CD4-positive, alpha-beta T cell treated with Interferon gamma for 1 hour (primary cell): ENCODE measurements at places on chromosomes 5 and 9.

DNA sequence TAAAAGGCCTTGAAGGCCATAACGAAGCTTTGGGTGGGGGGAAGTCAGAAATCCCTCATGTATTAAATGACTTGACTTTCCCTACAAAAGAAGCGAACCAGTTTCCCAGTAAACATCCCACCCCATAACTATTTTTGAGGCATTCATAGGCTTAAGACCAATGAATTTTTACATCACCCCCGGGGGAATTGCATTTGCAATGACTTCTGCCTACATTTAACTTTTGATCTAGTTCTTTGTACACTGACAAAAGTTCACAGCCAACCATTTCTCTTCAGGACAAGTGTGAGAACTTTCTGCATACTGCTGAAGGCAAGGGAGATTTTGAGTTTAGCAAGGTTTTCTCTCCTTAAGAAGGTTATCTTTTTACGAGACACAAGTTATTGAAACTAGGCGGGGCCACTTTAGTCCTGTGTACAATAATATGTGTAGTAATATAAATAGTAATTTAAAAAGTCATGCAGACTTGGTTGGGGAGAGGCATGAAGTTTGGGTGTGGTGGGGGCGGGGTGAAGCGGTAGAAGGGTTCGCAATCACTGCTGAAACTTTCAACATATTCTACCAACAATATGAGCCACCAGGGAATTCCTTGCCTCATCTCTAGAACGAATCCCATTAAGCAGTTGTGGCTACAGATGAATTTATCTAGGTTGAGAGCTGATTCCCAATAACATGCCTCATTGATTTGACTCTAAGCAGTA is 2.5 kb downstream of the TJP2 start:
- DNase-seq, result no peak

GRCh38 chr9:71763832-71764231 is 4.5 kb downstream of the CEMIP2 start:
- DNase-seq, result no peak

- no peak for DNase-seq
Observed at GRCh38 chr9:130473566-130473965, 28.8 kb downstream of the ASS1 start.

- DNase-seq, result no peak
Observed at GRCh38 chr5:62260513-62260912, 45.5 kb upstream of the KIF2A start.

GRCh38 chr5:166768536-166768935 is 1522.9 kb upstream of the WWC1 start:
- no peak for DNase-seq

- no peak for DNase-seq
Observed at GRCh38 chr5:140111859-140112551, 1.9 kb upstream of the PURA start.

- DNase-seq, result no peak
Observed at GRCh38 chr5:95697781-95698681, 15.2 kb upstream of the SPATA9 start.

DNA sequence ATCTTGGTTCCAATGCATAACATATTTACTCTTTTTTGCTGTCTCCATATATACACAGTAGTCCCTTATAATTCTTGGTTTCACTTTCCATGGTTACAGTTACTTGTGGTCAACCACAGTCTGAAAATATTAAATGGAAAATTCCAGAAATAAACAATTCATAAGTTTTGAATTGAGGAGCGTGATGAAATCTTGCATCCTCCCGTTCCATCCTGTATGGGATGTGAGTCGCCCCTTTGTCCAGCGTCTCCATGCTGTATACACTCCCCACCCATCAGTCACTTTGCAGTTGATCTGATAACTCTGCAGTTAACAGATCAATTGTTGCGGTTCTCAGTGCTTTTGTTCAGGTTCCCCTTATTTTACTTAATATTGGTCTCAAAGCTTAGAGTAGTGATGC is 11.5 kb upstream of the FAF2 start:
- no peak for DNase-seq

DNA sequence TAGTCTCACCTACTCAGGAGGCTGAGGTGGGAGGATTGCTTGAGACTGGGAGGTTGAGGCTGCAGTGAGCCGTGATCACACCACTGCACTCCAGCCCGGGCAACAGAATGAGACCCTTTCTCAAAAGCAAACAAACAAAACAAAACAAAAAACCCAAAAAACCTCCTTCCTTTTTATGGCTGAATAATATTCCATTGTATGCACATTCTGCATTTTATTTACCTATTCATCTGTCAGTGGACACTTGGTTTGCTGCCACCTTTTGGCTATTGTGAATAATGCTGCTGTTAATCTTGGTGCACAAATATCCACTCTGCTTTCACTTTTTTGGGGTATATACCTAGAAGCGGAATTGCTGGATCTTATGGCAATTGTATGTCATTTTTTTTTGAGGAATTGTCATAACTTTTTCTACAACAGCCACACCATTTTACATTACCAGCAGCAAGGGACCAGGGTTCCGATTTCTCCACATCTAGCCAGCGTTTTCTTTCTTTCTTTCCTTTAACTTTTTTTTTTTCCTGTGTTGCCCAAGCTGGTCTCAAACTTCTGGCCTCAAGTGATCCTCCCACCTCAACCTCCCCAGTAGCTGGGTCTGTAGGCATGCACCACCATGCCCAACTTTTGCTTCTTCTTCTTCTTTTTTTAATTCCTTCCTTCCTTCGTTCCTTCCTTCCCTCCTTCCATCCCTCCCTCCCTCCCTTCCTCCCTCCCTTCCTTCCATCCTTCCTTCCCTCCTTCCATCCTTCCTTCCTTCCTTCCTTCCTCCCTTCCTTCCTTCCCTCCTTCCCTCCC is 30.6 kb downstream of the NKX2-5 start:
- DNase-seq, result no peak

DNA sequence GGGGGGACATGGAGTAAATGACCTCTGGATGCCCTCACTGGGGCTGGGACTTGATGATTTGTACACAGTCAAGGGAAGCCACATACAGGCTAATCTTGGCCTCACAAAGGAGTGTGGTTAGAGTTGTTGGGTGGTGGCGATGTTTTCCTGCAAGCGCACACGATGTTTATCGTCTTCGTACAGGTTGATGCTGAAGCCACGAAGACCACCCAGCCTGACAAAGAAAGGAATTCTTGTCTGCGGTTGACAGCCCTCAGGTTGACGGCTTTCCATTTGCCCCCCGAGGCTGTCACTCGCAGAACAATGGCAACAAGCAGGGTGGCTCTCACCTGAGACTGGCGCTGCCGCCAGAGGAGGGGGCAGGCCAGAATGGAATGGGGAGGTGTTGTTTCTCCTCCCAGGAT is 14.1 kb upstream of the XPA start:
- no peak for DNase-seq

DNA sequence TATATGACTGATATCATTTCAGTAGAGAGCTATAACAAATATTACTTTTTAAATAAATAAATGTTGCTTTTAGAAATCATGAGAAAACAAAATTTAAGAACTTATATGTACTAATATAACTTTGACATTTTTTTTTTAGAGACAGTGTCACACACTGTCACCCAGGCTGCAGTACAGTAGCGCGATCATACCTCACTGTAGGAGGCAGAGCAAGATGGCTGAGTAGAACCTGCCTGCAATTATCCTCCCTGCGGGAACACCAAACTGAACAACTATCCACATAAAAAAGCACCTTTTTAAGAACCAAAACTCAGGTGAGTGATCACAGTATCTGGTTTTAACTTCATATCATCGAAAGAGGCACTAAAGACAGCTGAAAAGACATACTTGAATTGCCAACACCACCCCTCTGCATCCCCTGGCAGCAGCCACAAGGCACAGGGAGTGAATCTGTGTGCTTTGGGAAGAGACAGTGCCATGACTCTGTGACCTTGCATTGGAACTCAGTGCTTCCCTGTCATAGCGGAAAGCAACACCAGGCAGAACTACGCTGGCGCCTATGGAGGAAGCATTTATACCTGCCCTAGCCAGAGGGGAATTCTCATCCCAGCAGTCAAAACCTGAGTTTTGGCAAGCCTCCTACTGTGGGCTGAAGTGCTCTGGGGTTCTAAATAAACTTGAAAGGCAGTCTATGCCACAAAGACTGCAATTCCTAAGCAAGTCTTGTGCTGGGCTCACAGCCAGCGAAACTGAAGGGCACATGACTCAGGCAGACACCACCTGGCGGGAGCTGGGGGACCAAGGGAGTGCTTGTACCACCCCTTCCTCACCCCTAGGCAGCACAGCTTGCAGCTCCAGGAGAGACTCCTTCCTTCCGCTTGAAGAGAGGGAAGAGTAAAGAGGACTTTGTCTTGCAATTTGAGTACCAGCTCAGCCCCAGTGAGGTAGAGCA is 142.7 kb downstream of the FBXL17 start:
- DNase-seq, result no peak

DNA sequence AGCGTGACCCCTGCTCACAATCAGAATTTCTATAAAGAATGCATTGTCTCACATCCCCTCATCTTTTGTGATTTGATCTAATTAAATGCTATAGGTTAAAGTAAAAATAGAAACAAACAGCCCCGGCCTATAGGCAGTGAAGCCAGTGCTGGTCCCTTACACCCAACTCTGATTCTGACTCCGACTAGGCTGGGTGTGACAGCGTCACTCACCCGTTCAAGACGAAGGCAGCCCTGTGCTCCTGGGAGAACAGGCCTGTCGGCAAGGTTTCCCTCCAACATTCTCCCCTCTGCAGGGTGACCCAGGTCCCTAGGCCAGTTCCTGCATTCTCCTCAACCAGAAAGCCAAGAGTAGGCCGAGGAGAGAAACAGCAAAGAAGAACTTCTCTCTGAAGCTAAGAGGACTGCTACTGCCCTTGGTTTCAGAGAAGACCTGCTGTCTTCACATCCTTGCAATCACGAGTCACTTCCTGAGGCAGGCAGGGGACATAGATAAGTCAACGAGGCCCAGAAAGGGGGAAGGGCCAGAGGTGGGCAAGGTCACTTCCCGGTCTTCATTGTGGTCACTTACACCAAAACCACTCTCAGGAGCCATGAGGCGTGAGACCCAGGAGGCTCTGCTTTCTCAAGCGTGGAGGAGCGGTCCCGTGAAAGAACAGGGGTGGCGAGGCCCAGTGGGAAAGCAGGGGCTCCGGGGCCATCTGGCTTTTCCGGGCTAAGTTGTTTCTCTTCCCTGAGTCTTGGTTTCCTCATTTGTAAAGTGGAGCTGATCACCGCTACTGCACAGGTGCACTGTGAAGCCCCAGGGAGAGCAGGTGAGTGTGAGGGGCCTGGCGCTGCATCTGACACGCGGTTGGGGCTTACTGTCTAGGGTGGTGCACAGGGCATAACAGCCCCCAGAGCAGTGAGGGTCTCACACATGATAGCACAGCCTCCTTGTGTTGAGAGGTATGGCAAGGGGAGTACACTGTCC is 200.8 kb downstream of the CRB2 start:
- DNase-seq, result no peak

DNA sequence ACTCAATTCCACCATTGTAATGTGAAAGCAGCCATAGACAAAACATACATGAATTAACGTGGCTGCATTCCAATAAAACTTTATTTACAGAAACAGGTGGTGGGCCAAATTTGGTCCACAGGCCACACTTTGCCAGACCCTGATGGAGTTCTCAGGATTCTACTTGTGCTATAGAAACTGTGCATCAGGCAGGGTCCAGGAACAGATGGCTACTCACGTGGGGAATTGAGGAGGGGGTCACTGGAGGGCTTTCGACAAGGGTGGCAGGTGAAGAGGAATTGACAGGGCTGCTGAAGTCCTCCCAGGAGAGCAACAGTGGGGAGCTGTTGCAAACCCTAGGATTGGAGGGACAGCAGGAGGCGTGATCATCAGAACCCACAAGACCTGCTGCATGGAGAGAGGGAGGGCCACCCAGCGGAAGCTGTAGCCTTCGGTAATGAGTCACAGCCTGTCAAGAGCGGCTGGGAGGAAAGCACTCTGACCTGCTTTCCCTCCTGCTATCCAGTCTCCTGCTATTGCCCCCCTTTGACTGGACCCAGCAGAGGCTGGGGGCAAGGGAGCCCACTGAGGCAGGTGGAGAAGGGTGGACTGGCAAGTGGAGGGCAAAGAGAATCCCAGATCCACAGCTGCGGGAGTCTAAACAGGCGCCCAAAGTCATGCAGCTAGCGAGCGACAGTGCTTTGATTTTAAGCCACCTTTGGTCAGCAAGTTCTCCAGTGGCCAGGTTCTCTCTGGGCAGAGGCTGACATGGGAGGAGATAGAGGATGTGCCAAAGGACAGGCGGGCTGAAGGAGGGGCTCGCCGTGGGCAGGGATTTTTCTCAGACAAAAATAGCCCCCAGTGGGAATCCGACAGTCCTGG is 138.3 kb upstream of the SMIM23 start:
- no peak for DNase-seq

DNA sequence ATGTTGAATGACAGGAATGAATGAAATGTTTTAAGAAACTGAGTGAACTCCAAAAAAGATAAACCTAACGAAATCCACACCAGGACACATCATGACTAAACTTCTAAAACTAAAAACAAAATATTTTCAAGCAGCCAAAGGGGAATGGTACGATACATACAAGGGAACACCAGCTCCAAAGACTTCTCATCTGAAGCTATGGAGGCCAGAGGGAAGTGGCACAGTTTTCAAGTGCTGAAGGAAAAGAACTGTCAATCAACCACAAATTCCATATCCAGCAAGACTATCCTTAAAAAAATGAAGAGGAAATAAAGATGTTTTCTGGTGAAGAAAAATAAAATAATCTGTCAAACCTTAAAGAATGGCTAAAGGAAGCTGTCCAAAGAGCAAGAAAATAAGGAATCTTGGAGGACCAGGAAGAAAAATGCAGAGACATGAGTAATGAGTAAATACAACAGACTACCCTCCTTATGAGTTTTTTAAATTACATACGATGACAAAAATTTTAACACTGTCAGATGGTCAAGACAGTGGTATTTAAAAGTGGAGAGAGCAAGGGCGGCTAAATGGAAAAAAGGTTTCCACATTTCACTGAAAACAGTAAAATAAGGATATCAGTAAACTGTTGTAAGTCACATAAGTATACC is 12.0 kb downstream of the CAMSAP1 start:
- no peak for DNase-seq

DNA sequence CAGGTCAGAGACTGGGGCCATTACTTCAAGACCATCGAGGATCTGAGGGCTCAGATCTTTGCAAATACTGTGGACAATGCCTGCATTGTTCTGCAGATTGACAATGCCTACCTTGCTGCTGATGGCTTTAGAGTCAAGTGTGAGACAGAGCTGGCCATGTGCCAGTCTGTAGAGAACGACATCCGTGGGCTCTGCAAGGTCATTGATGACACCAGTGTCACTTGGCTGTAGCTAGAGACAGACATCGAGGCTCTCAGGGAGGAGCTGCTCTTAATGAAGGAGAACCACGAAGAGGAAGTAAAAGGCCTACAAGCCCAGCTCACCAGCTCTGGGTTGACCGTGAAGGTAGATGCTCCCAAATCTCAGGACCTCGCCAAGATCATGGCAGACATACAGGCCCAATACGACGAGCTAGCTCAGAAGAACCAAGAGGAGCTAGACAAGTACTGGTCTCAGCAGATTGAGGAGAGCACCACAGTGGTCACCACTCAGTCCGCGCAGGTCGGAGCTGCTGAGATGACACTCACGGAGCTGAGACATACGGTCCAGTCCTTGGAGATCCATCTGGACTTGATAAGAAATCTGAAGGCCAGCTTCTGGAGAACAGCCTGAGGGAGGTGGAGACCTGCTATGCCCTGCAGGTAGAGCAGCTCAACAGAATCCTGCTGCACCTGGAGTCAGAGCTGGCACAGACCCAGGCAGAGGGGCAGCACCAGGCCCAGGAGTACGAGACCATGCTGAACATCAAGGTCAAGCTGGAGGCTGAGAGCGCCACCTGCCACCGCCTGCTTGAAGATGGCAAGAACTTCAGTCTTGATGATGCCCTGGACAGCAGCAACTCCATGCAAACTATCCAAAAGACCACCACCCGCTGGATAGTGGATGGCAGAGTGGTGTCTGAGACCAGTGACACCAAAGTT is 9.3 kb downstream of the NIPBL start:
- no peak for DNase-seq
